Activated CD8-positive, alpha-beta memory T cell treated with anti-CD3 and anti-CD28 coated beads for 36 hours (primary cell): ENCODE measurements at places on chromosomes 16 and 17. TPM values are rescaled to one million over a fixed set of nuclear protein-coding genes. Genes with fewer than 3 reads are reported as not detected.

KRTAP2-1 gene
- not detected for total RNA-seq

MEIOB gene
- total RNA-seq: not detected

ANKRD40CL gene
- not detected for total RNA-seq

CCL18 gene
- total RNA-seq: 0.61 TPM

GDE1 gene
- total RNA-seq: 28.4 TPM

SLFN14 gene
- total RNA-seq: 0.32 TPM

MSLN gene
- total RNA-seq: not detected

GRIN2A gene
- not detected for total RNA-seq

TMC5 gene
- total RNA-seq: not detected

GFAP gene
- not detected for total RNA-seq

CTRB1 gene
- total RNA-seq: not detected
